AG04450 (cell line): ENCODE measurements at places on chromosomes 4 and X.

- no peak for DNase-seq
Measured at GRCh38 chr4:1579001-1579900, 104.9 kb downstream of the FAM53A start.

- no peak for DNase-seq
Measured at GRCh38 chr4:93317057-93317456, 511.5 kb upstream of the ATOH1 start.

GRCh38 chr4:13511101-13511500 is 27.0 kb upstream of the RAB28 start:
- no peak for DNase-seq

- DNase-seq = no peak
Measured at GRCh38 chr4:88745175-88745574, 47.5 kb upstream of the NAP1L5 start.
